Skin of body (tissue), 3 donors: ENCODE measurements at places on chromosomes 4 and X. TPM values are rescaled to one million over a fixed set of nuclear protein-coding genes. Genes with fewer than 3 reads are reported as not detected.

DNA sequence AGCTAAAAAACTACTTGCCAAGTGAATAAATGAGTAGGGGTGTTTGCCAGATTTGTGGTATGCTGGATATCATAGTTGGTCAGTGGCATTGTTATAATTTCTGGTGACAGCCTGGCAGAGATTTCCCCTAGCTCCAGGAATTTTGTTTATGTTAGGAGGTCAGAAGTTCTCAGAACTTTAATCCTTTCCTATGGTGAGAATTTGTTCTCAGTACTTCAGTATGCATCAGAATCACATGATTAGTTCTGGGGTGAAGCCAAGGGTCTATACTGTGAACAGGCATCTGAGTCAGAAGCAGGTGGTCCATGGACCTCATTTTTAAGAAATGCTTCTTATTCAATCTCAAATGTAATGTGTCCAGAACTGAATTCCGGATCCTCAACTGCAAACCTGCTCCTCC lies 10.5 kb downstream of the RASSF6 start:
- no peak for DNase-seq

- DNase-seq, result no peak
Measured at GRCh38 chr4:144699565-144699964, 53.6 kb downstream of the HHIP start.

GRCh38 chr4:162634390-162634789 lies 470.6 kb upstream of the FSTL5 start:
- no peak for DNase-seq

GRCh38 chrX:68043713-68044438 lies 389.4 kb downstream of the OPHN1 start:
- no peak for DNase-seq

GRCh38 chr4:8221476-8221875 lies 22.4 kb downstream of the SH3TC1 start:
- peak; percentile 42 for DNase-seq

- DNase-seq, result no peak
Measured at GRCh38 chrX:136780763-136781162, at the start of gene ARHGEF6. ARHGEF6 (minus strand) TSS chrX:136780932; CDS start chrX:136780882, 50 bp downstream.

ARHGAP24 gene
- 78.8 TPM for total RNA-seq

NPNT gene
- total RNA-seq, result 30.7 TPM

DNA sequence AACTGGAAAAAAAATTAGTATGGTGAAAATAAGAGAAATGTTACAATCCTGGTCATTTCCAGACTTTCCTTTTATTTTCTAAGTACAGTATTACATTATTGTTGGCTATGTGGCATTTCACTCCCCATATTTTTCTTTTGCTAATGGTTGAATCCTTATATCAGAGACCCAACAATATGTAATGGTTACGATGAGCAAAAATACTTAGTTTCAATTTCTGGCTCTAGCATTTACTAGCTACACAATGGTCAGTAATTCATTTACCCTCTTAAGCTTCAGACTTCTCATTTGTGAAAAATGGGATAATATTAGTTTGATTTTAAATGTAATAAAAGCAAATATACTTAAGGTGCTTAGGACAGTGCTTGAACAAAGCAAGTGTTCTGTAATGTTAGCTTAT lies 942.9 kb upstream of the PABPC4L start:
- no peak for DNase-seq

DNA sequence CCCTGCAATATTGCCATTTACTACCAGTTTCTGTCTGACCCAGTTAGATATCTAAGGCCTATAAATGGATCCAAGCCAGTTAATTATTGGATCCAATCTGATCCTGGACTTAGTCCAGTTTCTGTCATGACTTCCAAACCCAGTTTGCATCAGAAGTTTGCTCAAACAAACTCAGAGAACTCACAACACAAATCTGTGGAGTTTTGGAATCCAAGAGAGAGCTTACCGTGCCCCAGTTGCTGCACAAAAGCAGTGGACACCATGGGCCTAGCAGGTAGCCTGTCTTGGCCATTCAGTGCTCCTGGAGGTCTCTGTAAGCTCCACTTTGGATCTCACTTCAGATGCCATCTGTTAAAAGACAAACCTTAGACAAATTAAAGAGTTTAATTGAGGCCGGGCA lies 174.5 kb downstream of the AASDH start:
- DNase-seq, result no peak

- peak; percentile 3 for DNase-seq
Measured at GRCh38 chrX:40179283-40179682, 81.5 kb upstream of the BCOR start.
